ENCODE measurements at places on chromosomes 2 and 18.

GRCh38 chr2:34419856-34420255 lies 820.8 kb upstream of the FAM98A start:
- no peak for DNase-seq

DNA sequence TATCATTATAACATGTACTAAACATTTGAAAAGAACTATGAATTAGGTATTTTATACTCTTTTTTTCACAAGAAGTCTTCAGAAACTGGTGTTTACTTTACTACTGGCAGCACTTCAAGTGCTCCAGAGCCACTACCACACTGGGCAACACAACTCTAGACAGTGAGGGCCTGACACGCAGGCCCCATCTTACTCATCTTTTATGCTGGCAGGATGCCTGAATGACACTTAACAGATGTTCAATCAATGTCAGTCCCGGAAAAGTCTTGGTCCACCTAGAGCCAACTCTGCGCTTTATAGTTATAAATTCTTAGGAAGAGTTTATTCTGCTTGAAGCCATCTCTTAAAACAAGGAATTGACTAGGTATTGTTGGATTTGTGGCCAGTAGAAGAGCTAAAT lies 8.7 kb upstream of the WIPF1 start:
- DNase-seq, result no peak

- peak; percentile 38 for DNase-seq
Observed at GRCh38 chr2:25323042-25323514, 18.6 kb downstream of the DNMT3A start.

GRCh38 chr2:31558401-31559295 lies 22.1 kb downstream of the SRD5A2 start:
- no peak for DNase-seq

DNA sequence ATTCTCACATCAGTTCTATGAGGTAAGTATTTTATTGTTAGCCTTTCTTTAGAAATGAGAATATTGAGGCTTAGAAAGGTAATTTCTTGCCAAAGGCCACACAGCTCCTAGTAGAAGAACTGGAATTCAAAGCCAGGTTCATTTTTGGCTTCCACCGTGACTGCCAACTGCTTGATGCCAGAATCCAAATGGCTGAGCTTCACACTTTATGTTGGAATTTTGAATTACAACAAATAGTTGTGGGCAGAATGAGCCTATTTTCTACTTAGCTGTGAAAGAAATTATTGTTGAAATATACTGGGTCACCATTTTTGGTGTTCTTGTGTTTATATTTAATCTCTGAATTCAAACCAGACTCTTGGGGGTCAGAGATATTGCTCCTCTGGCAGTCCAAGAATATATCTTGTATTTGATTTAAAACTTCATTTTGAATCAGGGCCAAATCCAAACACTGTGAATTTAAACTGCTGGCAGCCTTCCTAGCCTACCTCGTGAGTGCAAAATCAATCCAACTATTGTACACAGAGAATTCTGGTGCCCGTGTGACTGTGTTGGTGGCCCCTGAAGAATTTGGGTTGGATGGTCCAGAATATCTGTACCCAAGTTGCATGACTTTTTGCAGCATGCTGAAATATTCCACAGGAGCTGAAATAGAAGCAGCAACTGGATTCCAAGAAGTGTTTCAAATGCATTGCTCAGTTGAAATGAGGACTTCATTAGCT lies 35.6 kb upstream of the LPIN1 start:
- DNase-seq, result no peak

- no peak for DNase-seq
Observed at GRCh38 chr2:168529054-168529833, 73.2 kb downstream of the CERS6 start.

- no peak for DNase-seq
Observed at GRCh38 chr2:174024524-174025270, 59.5 kb upstream of the SP3 start.

DNA sequence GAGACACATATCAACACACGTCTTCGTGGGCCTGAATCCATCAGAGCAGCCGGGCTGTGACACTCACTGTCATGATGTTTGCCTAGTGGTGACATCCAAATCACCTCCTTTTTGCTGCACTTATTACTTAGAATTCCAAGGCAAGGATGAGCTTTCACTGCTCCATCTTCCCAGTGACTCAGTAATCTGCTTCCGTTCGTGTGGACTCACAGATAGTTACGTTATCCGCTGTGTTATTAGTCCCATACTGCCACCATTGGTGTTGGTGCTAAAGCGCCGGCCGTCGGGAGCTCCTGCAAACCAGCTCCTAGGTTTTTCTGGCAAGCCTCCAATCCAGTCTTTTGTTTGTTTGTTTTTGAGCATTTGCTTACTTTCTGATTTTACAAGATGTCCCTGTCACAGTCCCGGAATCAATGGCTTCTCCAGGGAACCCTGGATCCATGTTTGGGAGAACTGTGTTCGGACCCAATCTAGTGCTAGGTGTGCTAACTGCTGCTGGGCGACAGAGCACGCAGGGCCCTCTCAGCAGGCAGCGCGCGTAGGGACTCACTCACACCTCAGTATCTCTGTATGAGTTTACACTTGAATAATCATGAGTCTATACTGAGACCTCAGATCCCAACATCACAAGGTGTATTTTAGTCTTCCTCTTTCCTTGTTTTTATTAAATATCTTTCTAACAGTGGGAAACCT lies 42.6 kb downstream of the HDAC4 start:
- DNase-seq, result no peak

GRCh38 chr2:117321816-117322215 lies 492.7 kb upstream of the DDX18 start:
- DNase-seq, result no peak

GRCh38 chr2:164705412-164706167 lies 84.3 kb upstream of the GRB14 start:
- DNase-seq, result no peak

DNA sequence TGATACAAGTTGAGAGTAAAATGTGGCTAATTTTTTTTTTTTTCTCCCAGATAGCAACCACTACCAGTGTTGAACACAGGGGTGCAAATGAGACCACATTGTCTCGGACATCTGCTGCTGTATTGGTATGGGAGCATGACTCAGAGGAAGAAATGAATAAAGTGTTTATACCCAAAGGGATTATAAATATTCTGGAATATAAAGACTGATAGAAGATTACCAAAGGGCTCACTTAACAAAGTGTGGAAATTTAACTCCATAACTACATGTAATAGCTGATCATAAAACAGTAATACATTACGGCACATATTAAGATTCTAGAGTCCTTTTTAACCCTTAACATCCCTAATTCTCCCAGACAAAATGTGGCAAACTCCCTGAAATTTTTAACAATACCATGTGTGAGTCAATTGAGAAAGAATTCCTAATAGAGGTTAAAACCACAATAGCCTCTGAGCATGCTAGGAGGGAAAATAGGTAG lies 1023.0 kb upstream of the ACVR2A start:
- DNase-seq, result no peak

DNA sequence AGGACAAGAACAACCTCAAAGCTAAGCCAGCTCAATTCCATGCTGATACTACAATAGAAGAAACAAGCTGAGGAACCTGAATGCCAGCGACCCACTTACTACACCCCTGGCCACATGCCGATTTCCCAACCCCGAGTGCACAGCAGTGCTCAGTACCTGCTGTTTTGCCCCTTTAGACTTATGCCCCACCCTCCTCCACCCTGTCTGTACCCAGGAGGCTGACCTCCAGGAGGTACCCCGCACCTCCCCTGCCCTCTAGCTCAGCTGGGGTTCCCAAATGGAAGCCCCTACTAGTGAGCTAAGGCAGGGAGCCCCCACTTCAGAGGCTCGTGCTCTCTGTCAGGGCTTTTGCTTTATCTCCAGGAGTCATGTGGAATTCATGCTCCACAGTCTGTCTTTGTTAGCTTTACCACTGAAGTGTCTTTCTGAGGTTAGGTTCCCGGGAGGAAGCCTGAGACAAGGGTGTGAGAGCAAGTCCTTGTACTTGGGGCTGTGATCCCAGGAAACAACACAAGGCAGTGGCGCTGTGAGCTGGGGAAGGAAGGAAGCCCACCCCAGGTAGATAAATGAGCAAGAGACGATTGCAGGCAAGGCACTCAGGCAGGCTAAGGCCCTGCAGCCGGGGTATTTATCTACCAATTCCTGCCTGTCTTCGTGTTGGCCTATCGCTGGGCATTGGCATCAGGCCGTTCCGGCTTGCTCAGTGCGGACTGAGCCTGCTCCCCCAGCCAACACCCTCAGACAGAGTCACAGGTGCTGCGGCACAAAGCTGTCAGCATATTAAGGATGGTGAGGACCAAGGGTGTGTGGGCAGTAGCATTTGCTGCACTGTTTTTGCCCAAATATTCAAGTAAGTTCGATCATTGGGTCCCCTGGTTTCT lies 220.5 kb downstream of the CYP26B1 start:
- DNase-seq, result no peak

All from stimulated activated CD8-positive, alpha-beta memory T cell treated with anti-CD3 and anti-CD28 coated beads, Interleukin-2, amount 100 ng/mL, for 1 hour (primary cell).